Sciatic nerve (tissue), 2 donors: ENCODE measurements at places on chromosomes 4 and X. TPM values are rescaled to one million over a fixed set of nuclear protein-coding genes. Genes with fewer than 3 reads are reported as not detected.

DNA sequence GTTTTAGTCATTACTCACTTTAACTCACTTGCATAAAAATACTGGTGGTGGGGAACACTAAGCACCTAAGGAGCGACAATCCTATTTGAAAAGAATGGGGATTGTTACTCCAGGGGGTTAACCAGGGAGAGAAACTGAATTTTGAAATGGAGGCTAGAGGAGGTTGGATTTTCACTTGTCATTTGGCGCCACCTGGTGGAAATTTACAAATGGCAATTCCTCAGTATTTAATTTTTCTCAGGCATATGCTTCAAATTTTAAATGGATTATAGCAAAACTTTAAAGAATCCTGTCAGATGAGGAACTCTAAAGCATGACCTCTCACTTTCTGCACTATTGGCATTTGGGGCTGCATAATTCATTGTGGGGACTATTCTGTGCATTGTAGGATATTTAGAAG, 2.7 kb upstream of the GEMIN8 start:
- DNase-seq, result no peak

DNA sequence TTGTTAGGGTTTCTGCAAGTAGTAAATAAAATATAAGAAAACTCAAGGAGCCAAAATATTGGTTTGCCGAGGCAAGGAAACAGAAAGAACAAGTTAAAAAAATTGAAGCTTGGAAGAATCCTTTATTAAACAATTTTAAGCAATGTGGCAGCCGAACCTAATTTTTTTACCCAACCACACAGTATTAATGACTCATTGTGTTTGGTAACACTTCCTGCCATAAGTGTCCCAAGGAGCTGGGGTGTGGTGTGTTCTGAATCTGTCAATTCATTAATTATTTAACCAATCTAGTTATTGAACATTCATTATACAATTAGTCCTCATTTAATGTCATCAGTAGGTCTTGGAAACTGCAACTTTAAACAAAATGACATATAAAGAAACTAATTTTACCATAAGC, 19.3 kb upstream of the CPE start:
- DNase-seq, result no peak

GRCh38 chrX:574830-575229, 55.8 kb upstream of the SHOX start:
- no peak for DNase-seq

DNA sequence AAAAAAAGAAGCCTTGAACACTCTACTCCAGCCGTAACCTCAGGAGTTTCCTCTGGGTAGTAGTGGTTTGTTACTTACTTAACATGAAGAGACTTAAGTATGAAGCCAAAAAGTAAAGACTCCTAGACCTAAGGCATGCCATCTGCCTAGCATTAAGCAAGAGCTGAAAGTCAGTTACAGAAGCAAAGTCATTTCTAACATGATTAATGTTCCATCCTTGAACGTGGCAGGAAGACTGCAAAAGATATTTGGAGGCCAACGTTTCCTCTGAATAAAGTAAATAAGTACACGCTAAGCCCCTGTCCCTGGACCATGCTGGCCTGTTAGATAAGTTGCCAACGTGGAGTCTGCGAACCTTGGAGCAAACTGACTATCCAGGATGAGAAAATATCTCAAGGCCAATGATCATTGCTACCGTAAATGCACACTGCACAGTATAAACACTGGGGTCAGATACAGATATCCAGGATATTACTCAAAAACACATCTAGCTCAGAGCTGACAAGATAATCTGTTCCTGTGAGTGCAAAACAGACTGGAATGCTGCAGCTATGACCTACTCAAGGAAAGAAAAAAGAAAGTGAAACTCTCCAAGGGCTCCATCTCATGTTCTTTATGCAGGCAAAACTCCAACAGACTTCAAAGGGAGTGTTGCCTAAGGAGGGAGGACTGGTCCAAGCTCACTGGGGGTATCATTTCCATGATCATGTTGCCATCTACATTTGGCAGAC, 255.8 kb downstream of the COL25A1 start:
- DNase-seq, result no peak

DNA sequence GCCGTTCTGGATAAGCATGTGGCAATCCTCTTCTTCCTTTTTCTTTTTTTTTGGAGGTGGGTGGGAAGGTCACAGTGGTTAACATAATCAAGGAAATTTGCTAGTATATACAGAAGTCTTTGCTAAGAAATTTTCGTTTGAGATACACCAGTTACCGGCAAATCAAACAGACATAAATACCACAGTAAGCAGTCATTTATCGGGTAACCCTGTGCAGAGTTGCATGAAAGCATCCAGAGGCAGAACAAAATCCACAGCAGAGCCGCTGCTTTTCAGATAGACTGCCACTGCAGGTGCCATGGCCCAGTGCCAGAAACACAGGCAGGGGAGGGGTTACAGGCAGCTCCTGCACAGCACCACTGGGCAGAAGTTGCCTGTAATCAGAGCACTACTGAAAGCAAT, 179.1 kb upstream of the MAB21L2 start:
- no peak for DNase-seq

DNA sequence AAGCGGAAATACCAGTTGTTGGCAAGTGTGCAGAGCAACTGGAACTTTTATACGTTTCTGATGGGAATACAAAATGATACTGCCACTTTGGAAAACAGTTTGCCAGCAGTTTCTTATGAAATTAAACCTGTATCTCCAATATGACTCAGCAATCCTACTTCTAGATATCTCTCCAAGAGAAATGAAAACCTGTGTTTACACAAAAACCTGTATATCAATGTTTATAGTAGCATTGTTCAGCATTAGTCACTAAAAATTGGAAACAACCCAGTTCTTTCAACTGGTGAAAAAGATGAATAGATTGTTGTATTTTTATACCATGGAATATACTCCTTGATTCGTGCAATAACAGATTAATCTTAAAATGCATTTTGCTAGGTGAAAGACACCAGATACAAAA, 26.8 kb downstream of the ATP7A start:
- DNase-seq, result no peak

GRCh38 chrX:120752431-120753082, 122.7 kb upstream of the C1GALT1C1 start:
- DNase-seq, result no peak

DNA sequence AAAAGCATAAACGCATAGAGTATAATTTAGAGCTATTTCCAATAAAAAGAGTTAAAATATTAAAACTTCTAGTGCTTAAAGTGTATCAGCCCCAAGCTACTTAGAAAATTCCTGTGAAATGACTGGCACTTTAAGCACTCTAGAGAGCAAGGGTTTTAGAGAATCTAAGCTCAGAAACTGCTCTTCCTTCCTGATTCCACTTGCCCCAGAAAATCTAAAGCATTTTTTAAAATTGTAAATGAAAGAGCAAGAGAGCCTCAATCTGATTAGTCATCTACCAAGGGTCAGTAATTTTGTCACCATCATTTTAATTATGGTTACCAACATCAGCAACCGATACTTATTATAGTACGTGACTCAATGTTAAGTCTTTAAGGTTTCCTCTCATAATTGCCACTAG, 25.0 kb downstream of the CTPS2 start:
- DNase-seq, result no peak

GRCh38 chrX:154307202-154307601, 11.6 kb downstream of the TKTL1 start:
- DNase-seq, result no peak

- DNase-seq, result no peak
These were observed 35.7 kb downstream of the SHROOM4 start for GRCh38 chrX:50778272-50778671.

Gene PARM1
- 9.1 TPM for total RNA-seq

Gene AKAP17A
- 48.5 TPM for total RNA-seq
